Esophagus muscularis mucosa (tissue), 4 donors: ENCODE measurements at places on chromosomes 6 and 20.

DNA sequence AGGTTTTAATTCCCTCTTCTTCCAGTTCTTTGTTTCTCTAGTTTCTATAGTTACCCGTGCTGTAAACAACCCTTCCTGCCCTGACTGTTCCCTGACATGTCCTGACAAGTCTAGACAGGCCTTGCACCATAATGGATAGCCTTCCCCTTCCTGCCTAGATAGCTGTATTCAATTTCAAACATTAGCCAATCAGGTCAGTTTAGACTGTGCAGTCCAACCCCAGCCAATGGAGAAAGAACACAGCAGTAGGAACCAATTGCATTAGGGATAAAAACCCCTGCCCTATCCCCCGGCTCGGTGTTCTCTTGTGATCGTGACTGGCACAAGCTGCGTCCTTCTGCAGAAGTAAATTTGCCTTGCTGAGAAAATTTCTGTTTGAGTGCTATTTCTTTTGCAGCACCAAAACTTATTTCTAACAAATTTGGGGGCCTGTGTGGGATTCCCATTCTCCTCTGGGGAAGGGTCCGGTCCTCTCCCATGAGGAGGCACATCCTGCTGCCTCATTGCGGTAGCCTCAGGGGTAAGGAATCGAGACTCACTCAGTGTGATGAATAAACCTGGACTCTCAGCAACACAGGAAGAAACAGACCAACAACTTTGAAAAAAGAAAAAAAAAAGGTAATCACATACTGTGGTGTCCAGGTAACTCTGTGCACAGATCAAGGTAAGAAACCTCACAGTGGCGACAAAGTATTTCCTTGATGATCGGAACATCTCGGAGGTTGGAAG is 248.7 kb upstream of the ECI2 start:
- no peak for DNase-seq

DNA sequence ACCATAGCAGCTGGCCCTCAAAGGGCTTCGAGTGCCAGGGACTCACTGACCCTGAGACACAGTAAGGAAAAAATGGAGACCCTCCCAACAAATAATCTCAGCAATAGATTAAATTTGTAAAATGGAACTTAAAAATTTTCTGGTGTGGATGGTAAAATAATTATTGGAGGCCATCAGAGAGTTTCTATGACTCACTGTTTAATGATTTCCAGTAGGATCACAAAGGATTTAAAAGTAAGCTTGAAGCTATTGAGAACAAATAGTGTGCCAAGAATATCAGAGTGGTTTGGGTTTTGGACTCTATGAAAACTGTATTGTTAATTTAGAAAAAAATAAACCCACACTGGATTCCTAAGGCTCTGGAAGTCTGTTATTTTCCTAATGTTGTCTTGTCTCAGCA is 115.2 kb upstream of the AKIRIN2 start:
- no peak for DNase-seq

DNA sequence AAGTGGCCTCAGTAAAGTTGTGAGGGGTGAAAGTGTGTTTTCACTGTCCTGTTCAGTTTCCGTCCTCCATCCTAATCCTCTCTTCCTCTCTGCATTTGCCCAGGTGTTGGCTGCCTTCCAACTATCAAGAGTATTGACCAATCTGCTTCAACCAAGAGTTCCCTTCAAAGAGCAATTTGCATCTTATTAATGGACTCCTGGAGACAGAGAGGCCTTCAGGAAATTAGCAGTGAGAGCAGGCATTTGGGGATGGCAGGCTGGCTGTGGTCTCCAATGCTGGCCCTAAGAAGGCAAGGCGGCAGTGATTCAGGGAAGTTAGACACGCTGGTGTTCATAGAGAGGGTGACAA is 77.2 kb downstream of the GPR6 start:
- DNase-seq = peak; percentile 66

GRCh38 chr6:41073968-41074691 is 1.4 kb downstream of the NFYA start:
- DNase-seq = no peak

DNA sequence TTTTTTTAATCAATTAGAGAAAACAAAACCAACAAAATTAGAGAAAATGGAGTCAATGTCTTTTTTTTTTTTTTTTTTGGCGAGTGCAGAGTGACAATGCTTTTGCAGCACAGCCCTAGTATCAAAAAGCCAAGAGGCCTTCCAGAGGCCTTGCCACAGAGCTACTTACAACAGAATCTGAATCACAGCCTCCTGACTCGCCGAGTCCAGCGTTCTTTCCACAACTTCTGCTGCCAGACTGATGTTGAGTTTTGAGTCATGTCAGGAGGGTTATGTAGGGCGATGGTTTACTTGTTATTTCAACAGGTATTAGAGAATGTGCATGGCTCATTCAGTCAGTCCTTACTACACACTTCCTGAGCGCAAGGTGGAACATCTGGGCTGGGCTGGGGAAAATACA is 88.6 kb downstream of the FNDC1 start:
- no peak for DNase-seq

GRCh38 chr20:63212393-63212730 is 3.6 kb downstream of the YTHDF1 start:
- DNase-seq = no peak

GRCh38 chr6:139903411-139904157 is 529.1 kb upstream of the CITED2 start:
- DNase-seq = no peak
